ENCODE measurements at places on chromosomes 6 and 20.
A peak's percentile ranks its signal among the peaks of the same experiment; 100 is the strongest.

GRCh38 chr6:42845327-42845694 lies 34.1 kb upstream of the RPL7L1 start:
- DNase-seq = no peak

DNA sequence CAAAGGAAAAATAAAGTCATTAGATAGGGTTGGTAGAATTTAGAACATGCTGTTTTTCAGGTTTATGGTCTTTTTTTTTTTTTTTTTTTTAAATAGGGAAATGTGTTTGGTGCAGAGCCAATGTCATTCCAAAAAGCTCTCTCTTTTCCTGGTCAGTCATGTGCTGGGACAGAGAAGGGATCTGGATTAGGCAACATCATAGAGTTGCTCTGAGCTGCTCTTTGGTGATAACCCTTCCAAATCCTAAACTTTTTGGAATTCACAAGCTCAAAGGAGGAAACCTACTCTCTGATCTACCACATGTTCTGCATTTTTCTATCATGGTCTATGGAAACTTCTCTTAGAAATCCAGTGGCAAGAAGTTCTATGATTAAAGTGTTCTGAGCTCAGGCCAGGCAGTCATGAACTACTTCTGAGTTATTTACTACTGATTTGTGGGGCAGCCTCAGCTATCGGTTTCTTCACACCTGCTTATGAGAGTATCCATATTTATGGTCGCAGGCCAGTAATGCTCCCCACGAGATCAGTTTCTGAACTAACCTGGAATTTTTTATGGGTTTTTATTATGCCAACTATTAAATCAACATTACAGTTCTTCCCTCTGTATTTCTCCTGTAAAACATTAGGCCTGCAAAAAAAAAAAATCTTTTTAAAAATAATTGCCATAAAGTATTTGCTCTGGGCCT lies 4.8 kb downstream of the EDN1 start:
- DNase-seq = no peak

DNA sequence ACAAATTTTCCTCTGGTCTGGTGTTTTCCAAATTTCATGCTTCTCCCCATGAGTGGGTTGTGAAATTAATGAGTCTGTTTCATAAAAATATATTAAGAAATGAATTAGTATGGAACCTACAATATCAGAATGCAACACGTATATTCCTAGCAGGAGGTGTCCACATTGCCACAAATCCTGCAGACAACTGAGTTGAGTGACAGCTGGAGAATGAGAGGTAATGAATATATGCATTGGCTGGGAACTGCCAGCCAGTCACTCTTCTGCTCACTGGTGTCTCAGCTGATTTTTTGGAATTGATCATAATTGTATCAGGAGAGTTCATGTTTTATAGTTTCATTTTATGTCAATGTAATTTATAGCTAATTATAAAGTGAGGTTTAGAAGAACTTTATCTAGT lies 6.3 kb upstream of the ARFGEF3 start:
- no peak for DNase-seq

- DNase-seq = peak; percentile 67
Measured at GRCh38 chr6:156949376-156949775, 172.2 kb downstream of the ARID1B start.

DNA sequence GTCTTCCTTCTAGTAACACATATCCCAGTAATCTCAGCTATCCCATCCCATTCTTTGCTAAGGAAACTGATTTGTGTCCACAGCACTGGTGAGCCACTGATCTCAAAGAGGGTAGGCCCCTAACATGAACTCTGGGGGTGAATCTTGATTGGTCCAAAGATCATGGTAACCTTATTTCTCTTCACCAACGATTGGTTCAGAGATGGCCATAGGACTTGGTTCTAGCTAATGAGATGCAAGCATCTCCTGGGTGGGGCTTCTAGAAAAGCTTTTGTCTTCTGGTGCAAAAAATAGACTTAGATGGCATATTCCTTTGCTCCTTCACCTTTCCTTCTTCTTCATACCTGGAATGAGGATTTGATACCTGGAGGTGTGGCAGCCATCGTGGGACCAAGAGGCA lies 43.8 kb upstream of the SIRPA start:
- DNase-seq = no peak

- no peak for DNase-seq
Measured at GRCh38 chr20:8399947-8400346, 267.9 kb downstream of the PLCB1 start.

- no peak for DNase-seq
Measured at GRCh38 chr6:101640131-101640530, 246.6 kb downstream of the GRIK2 start.

- no peak for DNase-seq
Measured at GRCh38 chr6:136524936-136525413, 25.2 kb downstream of the MAP7 start.

- DNase-seq = no peak
Measured at GRCh38 chr6:130113201-130113710, 94.9 kb downstream of the L3MBTL3 start.

- DNase-seq = peak; percentile 61
Measured at GRCh38 chr6:28789553-28790083, 134.2 kb downstream of the TRIM27 start.

DNA sequence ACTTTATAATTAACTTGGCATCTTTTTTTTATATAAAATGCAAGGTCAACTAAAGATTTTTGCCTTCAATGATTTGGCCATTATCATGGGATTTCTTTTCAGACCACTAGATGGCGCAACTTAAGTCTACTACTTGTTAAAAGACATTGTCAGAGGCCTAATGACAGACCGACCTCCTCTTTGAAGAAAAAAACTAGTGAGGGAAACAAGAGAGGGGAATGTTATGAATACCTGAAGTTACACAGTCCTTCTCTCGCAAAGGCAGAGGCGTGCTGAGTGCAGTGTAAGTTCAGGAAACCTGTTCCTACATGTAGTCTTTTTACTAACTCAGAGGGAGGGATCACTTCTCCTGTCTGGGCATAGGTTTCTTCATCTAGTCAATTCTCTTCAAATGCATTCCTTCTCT lies 9.3 kb downstream of the TRAPPC3L start:
- DNase-seq = peak; percentile 73

DNA sequence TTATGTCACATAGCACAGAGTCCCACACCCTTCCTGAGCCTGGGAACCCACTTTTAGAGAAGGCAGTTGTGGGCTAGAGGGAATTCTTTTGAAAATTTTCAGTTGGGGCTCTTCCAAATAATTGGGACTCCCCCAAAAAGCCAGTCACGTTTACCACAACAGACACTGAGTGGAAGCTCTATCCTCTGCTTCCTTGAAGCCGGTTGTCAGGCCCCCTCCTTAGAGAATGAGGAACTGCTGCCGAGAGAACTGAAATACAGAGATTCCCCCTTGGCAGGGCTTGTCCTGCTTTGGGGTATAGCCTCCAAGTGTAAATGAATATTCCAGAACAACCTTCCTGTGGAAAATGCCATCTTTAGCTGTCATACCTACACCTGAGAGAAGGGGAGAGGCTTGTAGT lies 2.7 kb upstream of the JAG1 start:
- DNase-seq = no peak

GRCh38 chr6:22237526-22237925 lies 59.3 kb downstream of the PRL start:
- DNase-seq = no peak

DNA sequence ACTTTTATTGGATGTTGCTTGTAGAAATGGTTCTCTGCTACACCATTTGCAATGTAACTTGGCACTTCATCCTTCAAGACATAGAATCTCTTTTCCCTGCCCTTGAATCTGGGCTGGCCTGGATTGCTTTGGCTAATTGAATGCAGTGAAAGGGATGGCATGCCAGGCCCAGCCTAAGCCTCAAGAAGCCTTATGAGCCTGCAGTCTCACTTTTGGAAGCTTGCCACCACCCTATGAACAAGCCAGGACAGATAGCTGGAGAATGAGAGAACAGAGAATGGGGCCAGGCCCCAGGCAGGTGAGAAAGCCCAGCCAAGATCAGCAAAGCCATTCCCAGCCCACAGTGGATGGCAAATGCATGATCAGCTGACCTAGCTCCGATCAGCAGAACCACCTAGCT lies 350.7 kb upstream of the RNF24 start:
- no peak for DNase-seq

- peak; percentile 91 for DNase-seq
Measured at GRCh38 chr6:73579851-73580246, 59.0 kb upstream of the EEF1A1 start.

DNA sequence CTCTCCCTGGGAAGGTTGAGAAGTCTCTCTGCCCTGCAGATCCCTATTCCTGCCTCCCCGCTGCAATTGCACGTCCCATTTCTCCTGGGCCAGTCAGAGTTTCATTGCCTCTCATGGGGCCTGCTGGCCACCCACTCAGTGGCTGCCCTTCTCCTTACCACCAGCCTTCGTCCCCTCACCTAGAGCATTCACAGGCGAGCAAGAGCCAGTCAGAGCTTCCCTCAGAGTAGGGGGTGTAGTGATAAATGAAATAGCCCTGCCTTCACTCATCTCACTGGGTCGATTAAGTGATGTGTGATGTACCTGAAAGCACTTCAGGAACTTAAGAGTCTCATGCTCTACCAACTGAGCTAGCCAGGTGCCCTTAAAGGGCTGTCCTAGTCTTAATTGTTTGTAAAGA lies 52.0 kb upstream of the FANCE start:
- no peak for DNase-seq

- no peak for DNase-seq
Measured at GRCh38 chr6:6806844-6807518, 218.5 kb downstream of the LY86 start.

- peak; percentile 87 for DNase-seq
Measured at GRCh38 chr20:17960927-17961586, 7.5 kb downstream of the SNX5 start.

Measured in fibroblast of villous mesenchyme (primary cell).